Pericardium fibroblast (primary cell): ENCODE measurements at places on chromosomes 4 and X. TPM values are rescaled to one million over a fixed set of nuclear protein-coding genes. Genes with fewer than 3 reads are reported as not detected.

The NDST3 gene
- not detected in 2 replicates for total RNA-seq

The OTUD6A gene
- total RNA-seq: not detected in 2 replicates

The GRIA3 gene
- total RNA-seq: under 0.01 and 0.09 TPM in 2 replicates

The SLITRK2 gene
- under 0.01 TPM in 1 of 2 replicates, not detected in the other for total RNA-seq

The AWAT1 gene
- not detected in 2 replicates for total RNA-seq

The SNCA gene
- 0.43 and 3.4 TPM in 2 replicates for total RNA-seq

The TMEM192 gene
- total RNA-seq: 12.3 and 14.1 TPM in 2 replicates

The MND1 gene
- total RNA-seq: 0.94 and 1.9 TPM in 2 replicates

The SHOX gene
- total RNA-seq: not detected in 2 replicates

The MUC7 gene
- total RNA-seq: not detected in 2 replicates

The DOK7 gene
- 0.09 TPM in 1 of 2 replicates, not detected in the other for total RNA-seq

The LPAR4 gene
- total RNA-seq: under 0.01 and 0.12 TPM in 2 replicates
